ENCODE measurements at places on chromosomes 16 and 17.

- peak; percentile 79 for DNase-seq
Measured at GRCh38 chr16:15682105-15682570, 32.1 kb downstream of the NDE1 start.

DNA sequence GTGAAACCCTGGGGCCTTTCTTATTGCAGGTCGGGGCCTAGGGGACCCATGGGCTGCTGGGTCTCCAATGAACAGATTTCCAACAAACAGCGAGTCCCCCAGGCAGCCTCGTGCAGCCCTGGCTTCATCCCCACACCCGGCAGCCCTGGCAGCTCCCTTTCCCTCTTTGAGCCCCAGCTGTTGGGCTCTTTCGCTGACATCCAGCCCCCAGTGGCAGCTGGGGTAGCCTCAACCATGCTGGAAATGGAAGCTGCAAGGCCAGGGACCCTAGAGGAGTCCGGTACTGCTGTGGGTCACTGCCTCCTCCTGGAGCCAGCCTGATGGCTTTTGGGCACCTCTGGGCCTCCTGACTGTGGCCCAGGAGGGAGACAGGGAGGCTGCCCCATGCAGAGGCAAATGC lies 5.9 kb downstream of the RPUSD1 start:
- no peak for DNase-seq

GRCh38 chr16:28186752-28187151 lies 25.0 kb downstream of the XPO6 start:
- no peak for DNase-seq

DNA sequence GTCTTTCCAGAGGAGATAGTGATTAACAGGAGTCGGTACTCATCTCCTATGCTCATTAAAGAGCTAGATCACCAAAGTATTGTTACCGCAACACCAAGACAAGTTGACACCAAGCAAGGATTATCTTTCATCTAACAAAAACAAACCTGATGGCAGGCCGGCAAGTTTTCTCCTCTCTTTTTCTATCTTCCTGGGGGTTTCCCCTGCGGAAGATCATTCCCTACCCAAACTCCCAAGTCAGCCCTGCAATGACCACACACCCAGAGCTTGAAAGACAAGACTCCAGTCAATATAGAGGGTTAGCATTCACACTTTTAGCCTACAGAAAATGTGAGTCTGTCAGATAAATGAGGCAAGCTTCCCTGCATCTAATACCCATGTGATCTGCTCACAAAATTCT lies 312.1 kb downstream of the SOX9 start:
- no peak for DNase-seq

GRCh38 chr16:1355591-1355990 lies 3.9 kb downstream of the GNPTG start:
- no peak for DNase-seq

DNA sequence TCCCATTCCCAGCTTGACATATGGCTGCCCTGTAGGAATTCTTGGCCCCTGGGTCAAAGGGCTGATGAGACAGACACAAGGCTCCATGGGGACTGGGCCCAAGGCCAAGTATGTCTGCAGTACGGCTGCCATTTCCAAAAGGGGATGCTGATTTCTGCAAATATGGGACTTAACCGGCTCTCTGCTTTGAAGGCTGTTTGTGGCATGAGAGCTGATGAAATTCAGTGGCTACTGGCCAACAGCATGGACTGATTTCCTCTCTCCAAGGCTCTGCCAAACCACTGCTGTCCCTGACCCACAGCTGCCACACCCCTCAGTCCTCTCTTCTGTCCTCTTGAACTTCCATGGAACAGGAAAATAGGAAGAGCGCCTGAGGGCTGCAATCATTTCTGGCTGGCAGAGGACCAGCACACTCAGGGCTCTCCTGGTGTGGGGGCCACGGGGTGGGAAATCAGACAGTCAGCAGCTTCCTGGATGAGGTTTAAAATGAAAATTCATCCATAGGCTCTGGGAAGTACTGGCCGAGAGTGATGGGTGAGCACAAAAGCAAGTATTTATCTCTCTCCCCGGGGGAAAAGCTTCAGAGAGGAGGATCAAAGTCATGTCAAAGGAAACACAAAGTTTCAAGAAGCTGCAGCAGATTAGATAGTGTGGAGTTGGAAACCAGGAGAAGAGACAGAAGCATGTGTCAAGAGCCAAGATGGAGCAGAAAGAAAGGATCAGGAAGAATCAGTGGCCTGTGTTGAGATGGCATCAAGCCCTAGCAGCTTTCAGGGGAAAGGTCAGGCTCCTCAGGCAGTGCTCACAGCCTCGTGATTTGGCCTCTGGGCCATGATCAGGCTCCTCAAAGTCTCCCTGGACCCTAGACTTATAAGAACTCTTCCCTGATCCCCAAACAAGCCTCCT lies 64.1 kb upstream of the SREBF1 start:
- peak; percentile 87 for DNase-seq

DNA sequence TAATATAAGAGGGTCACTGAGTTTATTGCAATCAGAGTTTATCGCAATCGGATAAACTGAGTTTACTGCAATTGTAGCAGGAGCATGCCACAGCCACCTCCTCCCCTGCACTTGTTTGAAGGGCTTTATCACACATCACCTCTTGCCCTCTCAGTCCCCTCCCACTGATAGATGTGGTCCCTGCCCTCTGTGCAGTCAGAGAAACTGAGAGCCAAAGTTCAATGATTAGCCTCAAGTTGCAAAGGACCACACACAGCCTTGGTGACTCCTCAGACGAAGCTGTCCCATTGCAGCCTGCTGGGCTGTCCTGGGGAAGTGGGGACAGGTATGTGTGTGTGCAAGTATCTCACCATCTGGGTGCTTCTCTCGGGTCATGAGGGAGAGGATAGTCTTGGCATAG lies 13.6 kb downstream of the ACLY start:
- DNase-seq: no peak

DNA sequence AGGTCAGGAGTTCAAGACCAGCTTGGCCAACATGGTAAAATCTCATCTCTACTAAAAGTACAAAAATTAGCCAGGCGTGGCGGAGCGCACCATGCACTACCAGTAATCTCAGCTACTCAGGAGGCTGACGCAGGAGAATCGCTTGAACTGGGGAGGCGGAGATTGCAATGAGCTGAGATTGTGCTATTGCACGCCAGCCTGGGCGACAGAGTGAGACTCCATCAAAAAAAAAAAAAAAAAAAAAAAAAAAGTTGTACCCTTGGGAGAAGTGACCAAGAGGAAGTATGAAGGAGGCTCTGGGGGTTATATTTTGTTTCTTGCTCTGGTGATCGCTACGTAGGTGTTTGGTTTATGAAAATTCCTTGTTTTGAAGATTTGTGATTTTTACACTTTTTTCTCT lies 66.3 kb downstream of the LITAF start:
- no peak for DNase-seq

DNA sequence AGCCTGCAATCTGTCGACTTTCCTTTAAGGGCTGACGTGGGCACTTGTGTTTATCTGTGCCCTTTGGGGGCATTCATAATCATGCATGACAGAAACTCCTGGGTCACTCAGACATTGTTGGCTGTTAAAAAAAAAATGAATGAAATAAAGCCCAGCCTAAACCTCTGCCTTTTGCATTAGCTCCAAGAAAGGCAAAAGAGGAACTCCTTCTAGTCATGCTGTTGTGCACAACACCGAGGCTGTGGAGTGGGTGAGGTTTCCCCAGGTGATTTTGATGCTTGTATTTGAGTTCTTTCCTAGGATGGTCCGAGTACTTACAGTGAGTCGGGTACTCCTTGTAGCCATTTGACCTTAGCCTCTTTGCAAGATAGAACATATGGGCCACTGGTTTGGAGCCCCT lies 49.6 kb upstream of the IRX6 start:
- DNase-seq: no peak

DNA sequence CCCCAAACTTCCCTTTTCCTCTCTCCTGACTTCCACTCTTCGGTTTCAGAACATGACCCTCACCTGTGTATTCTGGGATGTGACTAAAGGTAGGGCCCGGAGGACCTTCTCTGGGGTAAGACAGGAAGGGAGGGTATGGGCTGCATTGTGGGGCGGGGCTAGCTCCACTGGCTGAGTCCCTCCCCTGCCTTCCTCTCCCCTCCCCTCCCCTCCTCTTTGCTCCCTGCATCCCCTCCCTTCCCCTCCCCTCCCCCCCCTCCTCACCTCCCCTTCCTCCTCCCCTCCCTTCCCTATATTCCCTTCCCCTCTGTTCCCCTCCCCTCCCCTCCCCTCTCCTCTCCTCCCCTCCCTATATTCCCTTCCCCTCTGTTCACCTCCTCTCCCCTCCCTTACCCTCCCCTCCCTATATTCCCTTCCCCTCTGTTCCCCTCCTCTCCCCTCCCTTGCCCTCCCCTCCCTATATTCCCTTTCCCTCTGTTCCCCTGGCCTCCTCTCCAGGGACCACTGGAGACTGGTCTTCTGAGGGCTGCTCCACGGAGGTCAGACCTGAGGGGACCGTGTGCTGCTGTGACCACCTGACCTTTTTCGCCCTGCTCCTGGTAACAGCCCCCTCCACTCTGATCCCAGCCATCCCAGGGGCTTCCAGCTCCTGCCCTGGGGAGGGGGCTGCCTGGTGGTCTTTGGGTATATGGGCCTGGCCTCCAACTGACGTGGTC lies 11.8 kb downstream of the ADGRG3 start:
- no peak for DNase-seq

GRCh38 chr17:68324114-68324513 lies 32.8 kb downstream of the ARSG start:
- DNase-seq: peak; percentile 48

DNA sequence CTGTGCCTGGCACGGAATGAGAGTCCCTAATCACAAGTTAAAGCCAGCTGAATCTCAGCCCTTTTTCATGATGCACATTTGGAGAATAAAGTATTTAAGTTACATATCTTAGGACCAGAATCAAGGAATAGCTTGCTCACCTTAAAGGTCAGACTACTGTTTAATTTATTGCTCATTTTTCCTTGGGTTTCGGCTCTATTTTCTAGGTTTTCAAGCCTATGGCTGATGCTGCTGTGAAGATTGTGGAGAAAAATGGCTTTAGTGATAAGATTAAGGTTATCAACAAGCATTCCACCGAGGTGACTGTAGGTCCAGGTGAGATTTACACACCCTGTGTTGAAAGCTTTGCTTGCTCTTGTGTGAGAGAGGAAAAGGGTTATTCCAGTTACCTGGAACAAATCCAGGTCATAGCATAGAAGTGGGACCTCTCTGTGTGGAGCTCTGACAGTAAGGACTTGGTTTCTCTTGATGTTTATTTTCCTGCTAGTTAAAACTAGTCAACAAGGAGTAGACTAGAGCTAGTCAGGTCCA lies 18.1 kb downstream of the PRMT7 start:
- DNase-seq: no peak

- DNase-seq: no peak
Measured at GRCh38 chr16:56198006-56198754, 6.9 kb downstream of the GNAO1 start.

GRCh38 chr16:8323153-8323552 lies 267.2 kb downstream of the TMEM114 start:
- no peak for DNase-seq

DNA sequence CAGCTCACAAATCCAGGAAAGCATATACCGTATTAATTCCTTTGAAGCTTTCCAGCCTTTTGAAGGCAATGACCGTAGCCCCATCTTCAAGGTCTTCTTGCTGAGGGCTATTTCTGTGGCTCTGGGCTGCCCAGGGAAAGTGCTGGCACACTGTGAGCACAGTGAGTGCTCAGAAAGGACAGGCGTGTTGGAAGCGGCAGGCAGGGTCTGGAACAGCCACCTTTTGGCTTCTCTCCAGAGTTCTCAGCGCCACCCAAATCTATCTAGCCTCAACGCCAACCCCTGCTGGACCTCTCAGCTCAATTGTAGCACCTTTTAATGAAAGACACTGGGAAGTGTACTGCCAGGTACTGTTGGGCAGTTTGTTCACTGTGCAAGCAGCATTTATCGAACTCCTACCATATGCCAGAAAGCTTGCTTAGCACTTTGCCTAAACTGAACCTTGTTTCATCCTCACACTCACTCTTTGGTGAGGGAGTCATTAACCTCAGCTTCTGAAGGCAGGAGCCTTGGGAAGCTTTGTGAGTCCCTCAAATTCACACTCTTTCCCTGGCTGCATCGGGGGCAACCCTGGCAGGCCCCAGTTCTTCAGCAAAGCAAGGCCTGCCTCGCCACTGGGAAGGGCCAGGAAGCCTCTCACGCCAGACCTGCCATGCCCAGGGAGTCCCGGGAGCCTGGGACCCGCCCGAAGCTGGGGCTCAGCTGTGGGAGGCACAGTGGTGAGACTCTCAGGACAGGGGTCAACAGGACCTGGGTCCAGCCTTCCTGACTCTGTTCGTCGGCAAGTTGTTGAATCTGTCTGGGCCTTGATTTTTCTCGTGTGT lies 13.5 kb upstream of the CIBAR2 start:
- no peak for DNase-seq

DNA sequence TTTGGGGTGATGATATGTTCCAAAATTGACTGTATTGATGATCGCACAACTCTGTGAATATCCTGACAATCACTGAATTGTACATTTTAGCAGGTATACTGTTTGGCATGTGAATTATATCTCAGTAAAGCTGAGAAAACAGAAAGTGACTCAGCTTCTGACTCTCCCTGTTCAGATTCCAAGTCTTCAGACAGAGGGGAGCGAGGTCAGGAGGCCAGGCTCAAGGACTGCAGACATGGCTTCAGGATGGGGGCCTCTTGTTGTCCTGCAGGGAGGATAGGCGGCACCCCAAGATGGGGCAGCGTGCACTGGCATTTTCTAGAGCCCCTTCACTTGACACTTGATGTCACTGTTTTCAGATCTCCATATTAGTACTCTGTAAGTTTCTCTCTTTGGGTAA lies 45.6 kb downstream of the KNOP1 start:
- DNase-seq: no peak

- peak; percentile 14 for DNase-seq
Measured at GRCh38 chr16:85335584-85336491, 223.6 kb upstream of the CIBAR2 start.

DNA sequence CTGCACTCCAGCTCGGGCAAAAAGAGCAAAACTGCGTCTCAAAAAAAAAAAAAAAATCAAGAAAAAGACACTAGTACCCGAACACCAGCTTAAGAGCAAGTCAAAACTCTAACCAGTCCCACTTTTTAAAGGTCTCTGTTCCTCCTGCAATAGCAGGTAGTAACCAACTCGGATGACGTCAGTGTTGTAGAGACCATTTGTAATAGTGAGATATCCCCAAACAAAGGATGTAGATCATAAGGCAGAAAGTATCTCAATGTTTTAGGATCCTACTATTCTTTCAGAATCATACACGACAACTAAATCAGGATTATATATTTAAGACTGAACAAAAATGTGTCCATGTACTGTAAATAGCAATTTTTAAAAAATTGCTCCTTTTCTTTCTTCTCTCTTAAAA lies 2.4 kb downstream of the JPT1 start:
- DNase-seq: no peak

DNA sequence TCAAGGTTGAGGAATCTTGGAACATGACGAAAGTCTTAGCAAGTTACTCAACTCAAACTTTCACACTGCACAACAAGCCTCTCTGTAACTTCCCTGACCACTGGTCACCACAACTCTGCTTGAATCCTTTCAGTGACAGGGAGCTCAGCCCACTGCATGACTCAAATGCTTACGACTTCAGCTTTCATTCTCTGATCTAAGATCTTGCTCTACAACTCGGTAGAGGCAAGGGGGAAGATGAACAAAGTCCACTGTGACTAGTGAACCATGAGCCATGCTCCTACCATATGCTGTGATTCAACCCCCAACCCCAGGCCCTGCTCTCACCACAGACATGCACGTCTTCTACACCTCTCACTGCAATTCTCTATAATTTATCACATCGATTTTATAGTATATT lies 160.9 kb downstream of the SLC39A11 start:
- peak; percentile 68 for DNase-seq

- DNase-seq: no peak
Measured at GRCh38 chr16:77399066-77399465, 35.8 kb downstream of the ADAMTS18 start.
